ENCODE measurements at places on chromosomes 12 and 14.

DNA sequence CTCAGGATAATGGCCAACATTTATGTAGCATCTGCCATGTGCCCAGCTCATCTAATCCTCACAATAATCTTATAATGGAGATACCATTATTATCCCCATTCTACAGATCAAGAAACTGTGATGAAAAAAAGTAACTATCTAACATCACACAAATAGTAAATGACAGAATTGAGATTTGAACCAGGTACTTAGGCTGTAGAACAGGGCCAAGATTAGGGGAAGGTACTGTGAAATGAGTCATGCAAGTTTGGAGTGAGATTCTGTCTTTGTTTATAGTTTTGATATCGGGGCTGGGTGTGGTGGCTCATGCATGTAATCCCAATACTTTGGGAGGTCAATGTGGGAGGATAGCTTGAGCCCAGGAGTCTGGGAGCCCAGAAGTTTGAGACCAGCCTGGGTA lies 1.3 kb upstream of the GNPTAB start:
- DNase-seq = no peak

GRCh38 chr12:126042286-126042685 lies 977.1 kb downstream of the AACS start:
- DNase-seq = no peak

- DNase-seq = no peak
Observed at GRCh38 chr14:71645656-71646055, 286.6 kb upstream of the RGS6 start.

- no peak for DNase-seq
Observed at GRCh38 chr14:65239143-65239937, 137.0 kb upstream of the MAX start.

- DNase-seq = no peak
Observed at GRCh38 chr14:91466192-91466591, 43.9 kb downstream of the PPP4R3A start.
